ENCODE measurements at places on chromosomes 3 and 15. TPM values are rescaled to one million over a fixed set of nuclear protein-coding genes. Genes with fewer than 3 reads are reported as not detected.

Gene ZDHHC19
- total RNA-seq, result not detected

Gene SH2D7
- total RNA-seq, result not detected

GRCh38 chr15:97482521-97482920, 478.0 kb upstream of the ARRDC4 start:
- DNase-seq, result no peak

Gene GUCA1C
- not detected for total RNA-seq

DNA sequence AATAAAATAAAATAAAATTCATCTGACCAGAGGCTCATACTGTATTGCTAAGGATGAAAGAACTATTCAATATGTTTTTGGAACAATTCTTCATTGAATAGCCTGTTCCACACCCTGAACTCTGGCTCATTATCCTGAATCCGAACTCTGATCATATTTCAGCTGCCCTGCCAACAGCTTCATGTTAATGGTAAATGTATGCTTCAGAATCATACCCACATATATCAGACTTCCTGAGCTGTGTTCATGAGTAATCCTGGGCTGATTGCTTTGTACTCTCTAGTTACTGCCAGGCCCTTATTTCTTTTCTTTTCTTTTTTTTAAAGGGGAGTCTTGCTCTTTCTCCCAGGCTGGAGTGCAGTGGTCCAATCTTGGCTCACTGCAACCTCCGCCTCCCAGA, 11.8 kb downstream of the INO80 start:
- DNase-seq, result no peak
